ENCODE measurements at places on chromosomes 16 and 17.

DNA sequence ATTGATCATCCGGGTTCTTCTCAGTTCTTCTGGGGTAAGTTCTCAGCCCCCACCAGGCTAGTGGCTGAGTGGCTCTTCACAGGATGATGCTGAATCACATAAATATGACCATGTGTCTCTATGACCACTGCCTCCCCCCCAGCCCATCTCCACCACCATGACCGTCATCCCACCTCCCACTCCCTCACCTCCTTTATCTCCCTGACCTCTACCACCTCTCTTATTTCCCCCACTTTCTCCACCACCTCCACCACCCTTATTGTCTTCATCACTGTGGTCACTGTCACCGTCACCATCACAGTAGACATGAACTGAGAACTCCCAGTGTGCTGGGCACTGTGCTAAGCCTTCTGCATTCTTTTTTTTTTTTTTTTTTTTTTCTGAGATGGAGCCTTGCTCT, 32.5 kb downstream of the RGS9 start:
- no peak for DNase-seq

GRCh38 chr17:74601944-74602572, 10.0 kb upstream of the CD300LD start:
- no peak for DNase-seq

DNA sequence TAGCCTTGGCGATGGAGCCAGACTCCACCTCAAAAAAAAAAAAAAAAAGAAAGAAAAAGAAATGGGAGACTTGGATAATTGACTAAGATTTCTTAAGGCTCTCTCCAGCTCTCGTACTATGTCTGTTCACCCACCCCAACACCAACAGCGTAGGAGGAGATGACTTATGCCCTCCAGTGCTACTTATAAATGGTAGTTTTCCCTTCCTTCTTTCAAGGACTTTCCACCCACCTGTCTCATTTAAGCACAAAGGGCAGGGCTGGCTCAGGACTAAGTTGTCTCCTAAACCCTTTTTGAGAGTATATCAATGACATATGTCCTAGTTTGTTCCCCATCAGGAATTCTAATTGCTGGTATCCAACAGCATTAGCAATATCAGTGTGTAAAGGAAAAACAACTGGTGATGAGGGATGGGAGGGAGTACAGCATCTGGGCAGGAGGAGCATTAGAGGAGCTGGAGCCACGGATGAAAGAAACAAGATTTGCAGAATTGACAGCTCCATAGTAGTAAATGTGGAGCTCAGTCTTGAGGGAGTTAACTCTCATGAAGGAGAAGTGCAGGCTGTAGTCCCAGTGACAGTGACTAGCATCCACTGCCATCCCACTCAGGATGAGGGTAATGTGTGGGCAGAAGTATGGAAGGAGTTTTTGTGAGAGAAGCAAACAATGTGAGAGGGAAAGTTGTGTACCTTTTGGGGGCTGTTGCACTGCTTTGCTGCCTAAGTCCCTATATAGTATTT, 17.2 kb downstream of the UBE2Z start:
- DNase-seq, result no peak

GRCh38 chr17:62566996-62567578, 60.4 kb upstream of the MRC2 start:
- no peak for DNase-seq

GRCh38 chr17:49557312-49558024, 18.2 kb upstream of the NXPH3 start:
- DNase-seq, result no peak

GRCh38 chr16:86121374-86122010, 222.5 kb downstream of the IRF8 start:
- no peak for DNase-seq

DNA sequence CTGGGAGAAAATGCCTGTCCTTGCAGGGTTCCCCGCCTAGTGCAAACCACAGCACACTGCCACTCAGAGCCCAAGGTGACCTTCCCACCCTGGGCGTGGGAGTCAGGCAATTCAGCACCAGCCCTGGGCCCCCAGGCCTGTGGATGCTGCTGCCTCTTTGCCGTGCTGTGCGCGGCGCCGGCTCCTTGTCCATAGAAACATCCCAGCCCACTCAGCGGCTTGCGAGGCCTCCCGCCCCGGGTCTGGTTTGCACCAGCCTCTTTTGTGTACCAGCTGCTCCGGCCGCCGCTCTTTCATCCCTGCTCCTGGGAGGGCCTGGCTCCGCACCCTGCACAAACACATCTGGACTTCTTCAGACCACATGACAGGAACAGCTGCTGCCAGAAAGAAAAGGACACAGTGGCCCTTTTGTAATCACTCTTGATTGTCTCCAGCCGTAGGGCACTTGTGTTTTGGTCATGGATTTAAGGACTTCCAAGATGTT, 75.4 kb upstream of the SDK2 start:
- no peak for DNase-seq

DNA sequence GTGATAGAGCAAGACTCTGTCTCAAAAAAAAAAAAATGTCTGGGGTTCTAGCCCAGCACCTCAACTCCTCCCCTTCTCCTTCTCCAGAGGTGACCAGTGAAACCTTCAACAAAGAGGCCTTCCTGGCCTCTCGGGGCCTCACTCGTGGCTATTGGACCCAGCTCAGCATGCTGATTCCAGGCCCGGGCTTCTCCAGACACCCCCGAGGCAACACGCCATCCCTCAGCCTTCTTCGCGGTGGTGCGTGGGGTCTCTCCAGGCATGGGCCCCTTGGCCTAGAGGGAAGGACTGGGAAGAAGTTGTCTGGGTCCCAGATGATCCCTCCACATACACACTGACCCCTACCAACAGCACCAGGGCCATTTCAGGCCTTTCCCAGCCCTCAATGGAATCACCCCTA, 3.5 kb upstream of the CXCL16 start:
- no peak for DNase-seq

DNA sequence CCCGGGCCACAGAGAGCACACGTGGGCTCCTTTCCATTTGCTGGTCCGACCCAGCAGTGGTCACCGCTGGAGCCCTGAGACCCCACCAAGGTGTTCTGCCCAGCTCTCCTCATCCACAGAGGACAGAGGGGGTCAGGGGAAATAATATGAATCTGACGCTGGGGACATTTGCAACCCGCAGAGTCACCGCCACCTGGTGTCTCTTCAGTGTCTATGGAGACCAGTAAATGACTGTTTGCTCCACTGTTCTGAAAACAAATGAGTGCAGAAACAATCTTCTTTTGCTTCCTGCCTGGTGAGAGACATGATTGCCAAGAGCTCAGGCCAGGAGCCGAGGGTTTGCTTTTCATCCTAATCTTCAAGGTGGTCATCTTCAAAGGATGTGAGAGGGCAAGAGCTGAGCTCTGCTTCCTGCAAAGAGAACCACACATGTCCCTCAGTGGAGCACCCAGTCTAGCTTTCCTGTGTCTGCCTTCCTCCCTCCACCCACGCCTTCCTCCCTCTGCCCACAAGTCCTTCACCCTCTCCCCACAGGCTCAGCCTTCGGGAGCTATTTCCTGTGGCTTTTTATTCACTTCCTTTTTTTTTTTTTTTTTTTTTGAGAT, 14.7 kb upstream of the KLHDC4 start:
- peak; percentile 48 for DNase-seq

- DNase-seq, result no peak
Measured at GRCh38 chr17:43216369-43216761, 4.7 kb downstream of the TMEM106A start.

DNA sequence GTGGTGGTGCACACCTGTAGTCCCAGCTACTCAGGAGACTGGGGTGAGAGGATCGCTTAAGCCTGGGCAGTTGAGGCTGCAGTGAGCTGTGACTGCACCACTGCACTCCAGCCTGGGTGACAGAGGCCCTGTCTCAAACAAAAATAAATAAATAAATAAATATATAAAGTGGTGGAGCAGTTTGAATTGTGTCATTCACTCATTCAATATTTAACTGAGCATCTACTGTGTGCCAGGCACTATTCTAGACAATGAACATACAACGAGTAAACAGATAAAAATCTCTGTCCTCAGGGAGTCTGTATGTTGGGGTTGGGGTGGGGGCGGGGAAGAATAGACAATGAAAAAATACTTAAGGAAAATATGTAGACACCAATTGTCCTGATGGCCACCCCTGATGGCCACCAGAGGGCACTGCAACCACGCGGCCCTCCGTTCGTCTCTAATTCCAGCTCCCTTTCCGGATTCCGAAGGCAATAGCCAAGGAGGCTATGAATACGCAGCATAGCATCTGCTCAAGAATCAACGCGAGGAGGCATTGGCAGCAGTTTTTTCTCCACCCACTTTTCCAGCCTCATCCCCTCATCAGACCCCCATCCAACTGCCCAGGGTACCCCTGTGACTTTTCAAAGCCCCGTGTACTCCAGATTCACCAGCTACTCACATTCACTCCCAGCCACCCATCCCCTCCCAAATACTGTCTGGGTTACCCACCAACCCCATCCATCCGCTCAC, 21.4 kb downstream of the QPRT start:
- no peak for DNase-seq

DNA sequence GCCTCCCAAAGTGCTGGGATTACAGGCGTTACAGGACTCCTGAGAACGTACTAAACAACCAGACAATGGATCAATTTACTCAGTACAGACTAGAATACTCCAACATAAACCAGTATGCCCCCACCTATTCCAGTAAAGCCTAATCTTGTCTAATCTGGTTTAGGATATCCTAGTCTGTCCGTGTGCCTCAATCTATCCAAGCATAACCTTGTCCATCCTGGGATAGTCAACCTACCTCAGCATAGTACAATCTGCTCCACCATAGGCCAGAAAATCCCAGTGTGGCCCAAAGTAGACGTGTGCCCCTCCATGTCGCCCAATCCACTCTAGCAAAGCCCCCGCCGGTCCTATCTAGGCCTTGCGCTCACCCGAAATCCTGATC, 625 bp downstream of the DVL2 start:
- no peak for DNase-seq

DNA sequence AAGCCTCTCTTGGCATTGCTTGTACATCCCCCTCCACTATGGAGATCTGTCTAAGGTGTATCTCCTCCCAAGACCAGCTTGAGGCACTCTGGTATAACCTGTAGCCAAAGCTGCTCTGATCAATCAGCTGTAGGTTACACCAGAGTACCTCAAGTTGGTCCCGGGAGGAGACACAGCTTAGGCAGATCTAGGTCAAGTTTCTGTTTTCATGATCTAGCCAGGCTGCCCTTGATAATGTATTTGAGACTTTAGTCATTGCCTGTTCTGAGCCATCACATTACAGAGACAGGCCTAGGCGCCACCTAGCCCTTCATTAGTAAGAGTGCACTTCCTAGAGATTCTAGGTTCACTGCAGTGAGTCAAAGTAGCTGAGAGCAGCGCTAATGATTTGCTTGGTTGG, 31.4 kb downstream of the ASGR1 start:
- no peak for DNase-seq

DNA sequence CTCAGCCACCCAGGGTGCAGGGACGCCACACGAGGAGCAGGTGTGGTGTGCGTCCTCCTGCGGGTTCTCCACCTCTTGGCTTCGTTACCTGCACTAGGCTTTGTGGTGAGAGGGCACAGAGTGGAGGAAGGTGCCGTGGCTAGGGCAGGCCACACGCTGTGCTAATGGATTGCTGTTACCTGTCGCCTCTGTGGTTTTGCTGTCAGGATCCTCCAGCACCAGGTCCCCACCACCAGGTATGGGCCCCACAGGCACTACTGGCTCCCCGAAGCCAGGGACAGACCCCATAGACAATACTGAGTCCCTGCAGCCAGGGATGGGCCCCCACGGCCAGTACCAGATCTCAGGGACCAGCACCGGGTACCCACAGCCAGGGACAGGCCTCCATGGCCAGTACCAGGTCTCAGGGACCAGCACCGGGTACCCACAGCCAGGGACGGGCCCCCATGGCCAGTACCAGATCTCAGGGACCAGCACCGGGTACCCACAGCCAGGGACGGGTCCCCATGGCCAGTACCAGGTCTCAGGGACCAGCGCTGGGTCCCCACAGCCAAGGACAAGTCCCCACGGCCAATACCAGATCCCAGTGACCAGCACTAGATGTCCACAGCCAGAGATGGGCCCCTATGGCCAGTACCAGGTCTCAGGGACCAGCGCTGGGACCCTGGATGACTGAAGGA, 315.6 kb downstream of the SEC14L1 start:
- no peak for DNase-seq

GRCh38 chr16:1336619-1337018, 3.2 kb downstream of the BAIAP3 start:
- DNase-seq, result no peak

DNA sequence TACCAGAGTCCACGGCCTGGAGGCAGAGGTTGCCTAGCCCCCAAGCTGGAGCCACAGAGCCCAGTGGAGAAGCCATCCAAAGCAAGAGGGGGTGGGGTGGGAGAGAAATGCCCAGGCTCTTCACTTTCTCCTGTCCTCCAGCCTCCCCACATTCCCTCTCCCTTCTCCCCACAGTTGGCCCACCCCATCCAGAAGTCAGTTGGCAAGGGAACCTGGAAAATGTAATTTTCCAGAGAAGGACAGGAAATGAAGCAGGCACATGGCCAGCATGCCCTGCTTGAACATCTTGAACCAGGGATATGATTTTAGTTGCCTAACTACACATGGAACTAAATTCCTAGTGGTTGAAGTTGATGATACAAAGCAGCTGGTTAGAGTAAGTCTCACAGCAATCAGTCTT, 73.3 kb upstream of the IRX6 start:
- DNase-seq, result no peak

DNA sequence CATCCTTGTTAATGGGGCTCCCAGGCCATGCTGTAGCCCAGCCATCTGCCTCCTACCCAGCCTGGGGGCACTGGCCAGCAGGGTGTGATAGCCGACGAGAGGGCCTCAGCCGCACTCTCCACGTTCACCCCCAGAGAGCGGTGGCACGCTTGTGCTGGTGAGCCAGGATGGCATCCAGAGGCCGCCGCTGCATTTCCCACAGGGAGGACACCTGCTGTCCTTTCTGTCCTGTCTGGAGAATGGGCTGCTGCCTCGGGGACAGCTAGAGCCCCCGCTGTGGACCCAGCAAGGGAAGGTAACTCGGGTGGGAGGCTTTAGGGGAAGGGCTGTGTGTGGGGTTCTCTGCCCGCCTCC, 27.4 kb downstream of the SGSM2 start:
- no peak for DNase-seq

- no peak for DNase-seq
Measured at GRCh38 chr17:49383060-49383459, 21.0 kb upstream of the ZNF652 start.

GRCh38 chr16:68951991-68952877, 108.9 kb downstream of the TANGO6 start:
- no peak for DNase-seq

DNA sequence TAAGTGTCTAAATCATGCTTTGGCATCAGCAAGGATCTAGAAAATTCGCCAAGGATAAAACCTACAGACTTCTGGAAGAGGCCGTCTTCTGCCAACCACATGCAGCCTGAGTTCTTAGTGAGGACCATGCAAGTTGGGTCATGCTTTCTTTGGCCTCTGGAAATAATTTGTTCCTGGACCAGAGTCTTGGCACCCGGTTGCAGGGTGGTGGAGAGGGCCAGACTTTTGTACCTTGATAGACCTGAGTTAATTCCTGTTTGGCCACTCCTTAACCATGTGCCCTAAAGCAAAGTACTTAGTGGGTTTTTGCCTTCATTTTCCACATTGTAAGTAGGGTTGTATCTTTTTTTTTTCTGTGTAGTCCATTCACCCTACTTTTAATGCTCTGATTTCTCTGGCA, 283.4 kb upstream of the IRX5 start:
- DNase-seq, result no peak
